ENCODE measurements at places on chromosomes 12 and 14. TPM values are rescaled to one million over a fixed set of nuclear protein-coding genes. Genes with fewer than 3 reads are reported as not detected.

DNA sequence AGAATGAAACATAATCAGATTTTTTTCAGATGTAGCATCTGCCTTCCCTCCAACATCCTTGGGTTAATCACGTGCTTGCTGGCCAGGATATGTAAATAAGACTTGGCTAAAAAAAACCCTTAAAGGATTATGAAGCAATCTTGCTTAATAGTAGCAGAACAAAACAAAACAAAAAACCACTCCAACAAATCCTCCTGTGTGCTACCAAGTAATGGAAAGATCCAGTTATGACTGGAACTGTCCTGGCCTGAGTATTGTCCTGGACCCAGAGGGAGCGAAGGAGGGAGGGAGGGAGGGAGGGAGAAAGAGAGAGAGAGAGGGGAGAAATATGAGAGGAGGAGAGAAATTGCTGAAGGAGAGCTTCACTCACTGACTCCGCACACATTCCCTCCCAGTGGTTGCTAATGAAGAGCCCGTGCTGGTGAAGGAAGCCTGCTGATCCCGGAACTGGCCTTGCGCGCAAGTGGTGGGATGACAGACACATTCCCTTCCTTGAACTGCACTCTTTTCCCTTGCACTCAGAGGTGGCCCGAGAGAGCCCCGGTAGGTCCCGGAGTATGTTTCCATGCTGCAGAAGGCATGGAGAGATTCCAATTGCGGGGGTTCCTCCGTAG is 57.2 kb downstream of the HMGA2 start:
- DNase-seq, result no peak

- DNase-seq, result no peak
These were observed 163.5 kb upstream of the ALG10B start for GRCh38 chr12:38152816-38153736.

Gene NUAK1
- 18.7 TPM for total RNA-seq

Gene TMPRSS12
- total RNA-seq, result not detected

DNA sequence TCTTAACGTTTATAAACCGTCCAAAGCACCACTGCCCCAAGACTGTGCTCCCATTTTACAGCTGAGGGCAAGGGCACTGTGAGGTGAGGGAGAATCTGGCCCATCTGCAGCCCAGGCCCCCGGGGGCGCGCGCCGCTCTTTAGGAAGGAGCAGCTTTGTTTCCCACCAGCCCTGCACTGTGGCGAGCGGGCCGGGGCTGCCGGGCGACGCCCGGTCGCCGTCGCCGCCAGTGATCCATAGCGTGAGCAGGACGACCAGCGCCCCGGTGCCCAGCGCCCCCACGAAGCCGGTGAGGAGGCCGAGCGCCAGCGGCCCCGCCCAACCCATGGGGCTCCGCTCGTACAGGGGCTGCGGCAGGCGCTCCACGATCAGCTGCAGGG is 34.6 kb downstream of the FIGNL2 start:
- DNase-seq, result no peak

Gene TAS2R7
- total RNA-seq, result not detected

GRCh38 chr12:89098441-89099112 is 253.7 kb downstream of the DUSP6 start:
- DNase-seq, result no peak

- no peak for DNase-seq
These were observed 35.9 kb upstream of the CEP83 start for GRCh38 chr12:94495445-94496115.

- no peak for DNase-seq
These were observed 34.1 kb downstream of the TMCC3 start for GRCh38 chr12:94616203-94616729.

DNA sequence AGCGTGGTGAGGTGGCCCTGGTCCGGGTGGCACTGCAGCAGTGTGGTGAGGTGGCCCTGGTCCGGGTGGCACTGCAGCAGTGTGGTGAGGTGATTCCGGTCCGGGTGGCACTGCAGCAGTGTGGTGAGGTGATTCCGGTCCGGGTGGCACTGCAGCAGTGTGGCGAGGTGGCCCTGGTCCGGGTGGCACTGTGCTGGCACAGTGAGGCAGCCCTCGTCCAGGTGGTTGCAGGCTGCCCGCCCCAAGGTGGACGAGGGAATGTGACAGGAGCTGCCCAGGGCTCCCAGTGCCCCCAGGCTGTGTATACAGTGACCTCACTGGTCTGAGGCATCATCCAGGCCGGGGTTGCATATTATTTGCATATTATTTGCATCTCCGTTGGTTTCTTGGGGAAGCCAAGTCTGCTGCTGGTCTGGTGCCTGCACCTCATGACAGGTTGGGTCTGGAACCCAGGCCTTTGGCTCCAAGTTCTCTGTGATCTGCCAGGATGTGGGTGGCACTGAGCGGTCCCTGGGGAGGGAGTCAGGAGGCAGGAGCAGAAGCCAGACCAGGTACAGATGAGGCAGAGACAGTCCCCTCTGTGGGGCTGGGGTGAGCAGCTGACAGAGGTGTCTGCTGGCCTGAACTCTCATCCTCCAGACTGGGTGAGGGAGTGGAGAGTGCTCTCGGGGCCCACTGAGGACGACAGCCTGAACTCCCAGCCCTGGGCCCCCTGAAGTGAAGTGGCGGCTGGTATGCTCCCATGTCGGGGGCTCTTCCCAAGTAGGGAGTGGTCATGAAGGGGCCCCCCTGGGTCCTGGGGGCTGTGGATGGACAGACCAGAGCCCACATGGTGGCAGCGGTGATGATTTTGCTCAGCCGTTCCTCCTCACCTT is 79.3 kb downstream of the KIF26A start:
- DNase-seq, result no peak

DNA sequence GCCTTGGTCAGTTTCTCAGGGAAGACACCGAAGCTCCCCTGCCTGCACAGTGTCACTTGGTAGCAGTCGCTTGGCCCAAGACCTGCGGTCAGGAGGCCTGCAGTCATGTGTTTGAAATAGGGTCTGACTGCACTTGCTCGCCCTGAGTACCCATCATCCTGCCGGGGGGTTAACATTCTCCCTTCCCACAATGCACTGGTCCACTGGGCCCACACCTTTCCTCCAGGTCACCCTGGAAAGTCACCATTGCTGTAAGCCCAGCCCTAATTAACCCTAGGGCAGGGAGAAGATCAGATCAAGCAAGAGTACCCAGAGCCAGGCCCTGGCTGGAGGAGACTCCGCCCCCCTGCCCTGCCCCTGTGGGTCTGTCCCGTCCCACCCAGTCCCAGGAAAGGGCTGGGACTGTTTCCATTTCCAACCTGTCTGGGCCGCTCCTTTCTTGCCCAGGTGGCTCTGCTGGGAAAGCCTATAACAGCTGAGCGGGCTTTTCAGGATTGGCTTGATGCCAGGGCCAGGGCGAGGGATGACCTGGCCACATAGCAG is 87.1 kb downstream of the ZFP36L1 start:
- no peak for DNase-seq

Gene FOXG1
- not detected for total RNA-seq

Gene RNASE3
- total RNA-seq, result not detected

GRCh38 chr12:5066251-5066650 is 22.6 kb downstream of the KCNA5 start:
- no peak for DNase-seq

DNA sequence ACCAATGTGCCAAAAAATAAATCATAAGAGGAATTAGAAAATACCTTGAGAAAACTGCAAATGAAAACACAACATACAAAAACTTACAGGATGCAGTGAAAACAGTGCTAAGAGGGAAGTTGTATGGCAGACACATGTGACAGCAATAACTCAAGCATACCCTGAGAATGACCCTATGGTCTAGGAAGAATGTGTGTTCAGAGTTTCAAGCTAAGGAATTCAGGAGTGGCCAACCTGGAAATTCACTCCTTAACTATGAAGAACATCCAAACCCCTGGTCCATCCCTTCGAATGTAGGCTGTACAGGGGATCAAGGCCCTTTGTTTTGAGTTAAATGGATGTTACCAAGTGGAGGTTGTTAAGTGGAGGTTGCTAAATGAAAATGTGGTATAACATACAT is 16.7 kb upstream of the TTC9 start:
- DNase-seq, result no peak

Gene SDR9C7
- not detected for total RNA-seq

- DNase-seq, result no peak
These were observed at the start of gene PITPNM2 for GRCh38 chr12:123150744-123151456. Gene PITPNM2 (minus strand): TSS chr12:123151090. CDS start chr12:123034590, 116,500 bp downstream.

GRCh38 chr12:95672166-95672565 is 118.4 kb downstream of the NTN4 start:
- DNase-seq, result no peak

Gene KRT83
- total RNA-seq, result not detected

DNA sequence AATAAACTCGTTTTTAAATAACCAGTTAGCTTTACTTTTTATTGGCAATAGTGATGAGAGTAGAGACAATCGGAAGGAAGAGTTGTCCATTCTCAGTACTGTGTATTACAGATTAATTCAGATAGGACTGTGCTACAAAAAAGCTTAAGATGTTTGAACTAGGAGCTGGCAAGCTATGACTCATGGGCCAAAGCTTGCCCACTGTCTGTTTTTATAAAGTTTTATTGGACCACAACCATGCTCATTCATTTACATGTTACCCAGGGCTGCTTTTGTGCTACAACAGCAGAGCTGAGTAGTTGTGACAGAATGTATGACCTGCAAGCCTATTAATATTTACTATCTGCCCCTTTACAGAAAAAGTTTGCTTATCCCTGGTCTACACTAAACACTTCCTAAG is 19.4 kb downstream of the GNS start:
- no peak for DNase-seq

Gene MUCL1
- total RNA-seq, result not detected

Gene KLHDC1
- 21.6 TPM for total RNA-seq

- no peak for DNase-seq
These were observed 28.5 kb upstream of the CIPC start for GRCh38 chr14:77069551-77069950.

- no peak for DNase-seq
These were observed 84.2 kb downstream of the LRRC74A start for GRCh38 chr14:76910371-76910890.

DNA sequence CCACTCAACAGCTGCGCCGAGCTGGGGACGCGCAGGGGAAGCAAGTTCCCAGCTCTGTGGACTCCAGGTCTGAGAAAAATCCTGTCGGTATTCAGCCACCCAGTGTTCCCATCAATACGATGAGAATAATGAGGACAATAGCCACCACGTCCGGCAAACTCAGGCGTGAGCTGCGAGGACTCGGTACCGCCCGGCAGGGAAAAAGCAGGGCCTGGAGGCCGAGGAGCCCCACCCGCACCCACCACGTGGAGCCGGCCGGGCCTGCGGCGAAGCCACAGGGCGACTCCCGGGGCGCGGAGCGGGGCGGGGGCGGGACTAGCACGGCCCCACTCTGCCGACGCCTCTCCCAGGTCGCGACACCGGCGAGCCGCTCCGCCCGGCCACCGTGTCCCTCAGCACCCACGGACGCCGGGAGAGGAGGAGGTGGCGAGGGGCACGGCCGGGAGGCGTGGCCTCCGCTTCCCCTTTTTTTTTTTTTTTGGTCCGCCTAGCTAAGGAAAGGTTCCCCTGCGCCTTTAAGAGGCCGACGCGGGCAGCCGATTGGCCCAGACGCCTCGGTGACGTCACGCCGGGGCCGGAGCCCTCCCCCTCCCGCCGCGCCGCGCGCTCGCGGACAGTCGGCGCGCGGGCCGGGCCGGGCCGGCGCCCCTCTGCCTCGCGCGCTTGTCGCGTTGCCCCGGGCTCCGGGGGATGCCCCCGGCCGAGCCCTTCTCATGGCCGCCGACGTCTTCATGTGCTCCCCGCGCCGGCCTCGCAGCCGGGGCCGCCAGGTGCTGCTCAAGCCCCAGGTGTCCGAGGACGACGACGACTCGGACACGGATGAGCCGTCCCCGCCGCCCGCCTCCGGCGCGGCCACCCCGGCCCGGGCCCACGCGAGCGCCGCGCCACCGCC is at the start of gene MLXIP:
Gene MLXIP, plus strand, starts transcription at position 616 of the 892 bp plus-strand sequence. Its CDS starts 98 bp downstream, at position 714.
- DNase-seq, result no peak

DNA sequence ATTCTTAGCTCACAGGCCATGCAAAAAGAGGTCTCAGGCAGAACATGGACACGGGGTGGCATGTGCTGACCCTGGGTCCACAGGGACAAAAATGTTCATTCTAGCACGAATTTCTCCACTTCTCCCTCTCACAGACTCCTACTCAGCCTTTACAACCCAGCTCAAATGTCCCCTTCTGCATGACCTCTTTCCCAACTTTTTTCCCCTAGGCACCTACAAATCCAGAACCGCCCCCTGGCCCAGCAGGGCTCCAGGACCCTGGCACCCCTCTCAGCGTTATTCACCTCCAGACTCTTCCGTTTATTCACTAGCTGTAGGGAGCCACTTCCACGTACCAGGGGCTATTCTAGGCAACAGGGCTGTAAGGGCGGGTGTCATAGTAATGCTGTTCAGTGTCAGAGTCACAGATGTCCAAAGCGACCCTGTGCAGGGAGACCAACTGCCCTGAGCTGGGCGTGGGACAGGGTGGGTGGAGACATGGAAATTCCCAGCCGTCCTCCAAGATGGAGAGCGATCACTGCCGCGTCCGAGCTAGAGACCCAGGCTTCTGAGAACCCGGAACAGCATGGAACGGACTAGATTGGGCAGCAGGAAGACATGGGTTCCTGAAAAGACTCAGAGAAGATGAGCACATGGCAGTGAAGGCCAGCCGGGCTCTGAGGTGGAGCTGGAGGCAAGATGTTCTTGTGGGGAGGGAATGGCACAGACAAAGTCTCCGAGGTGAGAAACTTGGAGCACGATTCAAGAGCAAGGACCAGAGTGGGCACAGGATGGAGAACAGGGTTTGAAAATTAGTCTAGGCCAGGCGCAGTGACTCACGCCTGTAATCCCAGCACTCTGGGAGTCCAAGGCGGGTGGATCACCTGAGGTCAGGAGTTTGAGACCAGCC is 274.9 kb upstream of the RTL1 start:
- DNase-seq, result no peak

- no peak for DNase-seq
These were observed 56.4 kb upstream of the FBXO33 start for GRCh38 chr14:39488600-39488999.

DNA sequence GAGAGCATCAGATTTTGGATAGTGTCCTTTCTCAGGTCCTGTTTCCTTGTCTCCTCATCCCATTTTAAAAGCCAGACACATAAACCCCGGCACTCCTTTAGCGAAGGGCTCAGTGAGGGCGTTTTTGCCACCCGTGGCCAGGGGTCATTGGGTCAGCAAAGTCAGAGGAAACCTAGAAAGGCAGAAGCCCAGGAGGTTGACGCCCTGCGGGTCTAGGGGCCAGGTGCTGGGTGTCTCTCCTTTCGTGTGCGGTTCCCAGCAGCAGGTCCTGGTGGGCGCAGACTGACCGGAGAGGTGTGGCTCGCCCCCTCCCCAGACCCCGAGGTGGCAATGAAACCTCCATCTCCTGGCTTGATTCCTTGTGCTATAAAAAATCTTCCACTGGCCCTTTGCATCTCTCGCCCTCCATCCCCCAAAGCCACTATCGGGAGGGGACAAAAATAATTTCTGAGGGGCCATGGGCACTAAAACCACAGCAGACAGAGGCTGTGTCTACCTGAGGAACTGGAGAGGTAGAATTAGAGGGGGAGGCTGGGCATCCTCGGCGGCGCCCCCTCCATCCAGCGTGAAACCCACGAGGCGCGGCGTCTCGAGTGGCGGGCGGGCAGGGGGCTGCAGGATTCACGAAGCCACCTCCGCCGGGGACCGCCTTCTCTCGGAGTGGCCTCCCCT is 858 bp upstream of the FRMD6 start:
- DNase-seq, result no peak

Gene PTGER2
- 4.8 TPM for total RNA-seq

Gene TGM1
- total RNA-seq, result 1.2 TPM

- no peak for DNase-seq
These were observed 182.6 kb downstream of the CNTN1 start for GRCh38 chr12:40874868-40875267.

Measured in urinary bladder (tissue), 4 donors.